Activated naive CD8-positive, alpha-beta T cell treated with anti-CD3 and anti-CD28 coated beads, Interleukin-2, amount 50 U/mL, for 16 hours (primary cell): ENCODE measurements at places on chromosomes 6 and 20.

- no peak for DNase-seq
Measured at GRCh38 chr6:124064317-124065113, 260.9 kb downstream of the NKAIN2 start.

DNA sequence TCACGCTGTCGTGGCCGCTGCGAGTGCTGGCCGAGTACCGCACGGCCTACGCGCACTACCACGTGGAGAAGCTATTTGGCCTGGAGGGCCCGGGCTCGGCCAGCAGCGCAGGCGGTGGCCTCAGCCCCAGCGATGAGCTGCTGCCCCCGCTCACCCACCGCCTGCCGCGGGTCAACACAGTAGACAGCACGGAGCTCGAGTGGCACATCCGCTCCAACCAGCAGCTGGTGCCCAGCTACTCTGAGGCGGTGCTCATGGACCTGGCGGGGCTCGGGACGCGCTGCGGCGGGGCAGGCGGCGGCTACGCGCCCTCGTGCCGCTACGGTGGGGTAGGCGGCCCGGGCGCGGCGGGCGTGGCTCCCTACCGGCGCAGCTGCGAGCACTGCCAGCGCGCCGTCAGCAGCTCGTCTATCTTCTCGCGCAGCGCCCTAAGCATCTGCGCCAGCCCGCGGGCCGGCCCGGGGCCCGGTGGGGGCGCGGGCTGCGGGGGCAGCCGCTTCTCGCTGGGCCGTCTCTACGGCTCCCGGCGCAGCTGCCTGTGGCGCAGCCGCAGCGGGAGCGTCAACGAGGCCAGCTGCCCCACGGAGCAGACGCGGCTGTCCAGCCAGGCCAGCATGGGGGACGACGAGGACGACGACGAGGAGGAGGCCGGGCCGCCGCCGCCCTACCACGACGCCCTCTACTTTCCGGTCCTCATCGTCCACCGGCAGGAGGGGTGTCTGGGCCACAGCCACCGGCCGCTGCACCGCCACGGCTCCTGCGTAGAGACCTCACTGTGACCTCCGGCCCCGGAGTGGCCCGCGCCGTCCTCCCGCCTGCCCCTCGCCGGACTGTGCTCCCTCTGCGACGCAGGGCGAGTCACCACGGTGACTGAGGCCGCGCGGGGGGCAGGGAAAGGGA is 5.7 kb downstream of the TMEM151B start:
- DNase-seq: no peak

DNA sequence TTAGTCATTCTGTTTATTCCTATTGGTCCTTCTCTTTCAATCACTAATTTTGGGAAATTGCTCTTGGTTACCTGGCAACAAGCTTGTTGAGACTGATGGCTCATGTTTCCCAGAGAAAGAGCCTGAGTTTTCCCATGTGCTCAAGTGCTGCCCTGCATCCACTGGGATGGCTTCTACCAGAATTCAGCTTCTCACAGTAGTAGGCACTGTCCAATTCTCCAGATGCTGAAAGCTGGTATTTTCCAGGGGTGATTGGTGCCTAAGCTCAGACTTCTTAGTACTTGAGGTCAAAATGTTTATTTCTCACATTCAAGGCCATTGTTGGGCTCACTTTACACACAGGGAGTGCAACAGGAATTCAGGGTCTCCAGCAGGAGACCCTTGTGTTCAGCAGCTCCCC is 29.1 kb upstream of the SLC2A12 start:
- no peak for DNase-seq

- no peak for DNase-seq
Measured at GRCh38 chr20:55855052-55855451, 150.3 kb downstream of the CBLN4 start.

GRCh38 chr6:15823838-15824414 is 161.1 kb upstream of the DTNBP1 start:
- DNase-seq: no peak

- DNase-seq: no peak
Measured at GRCh38 chr20:8375898-8376297, 243.8 kb downstream of the PLCB1 start.

DNA sequence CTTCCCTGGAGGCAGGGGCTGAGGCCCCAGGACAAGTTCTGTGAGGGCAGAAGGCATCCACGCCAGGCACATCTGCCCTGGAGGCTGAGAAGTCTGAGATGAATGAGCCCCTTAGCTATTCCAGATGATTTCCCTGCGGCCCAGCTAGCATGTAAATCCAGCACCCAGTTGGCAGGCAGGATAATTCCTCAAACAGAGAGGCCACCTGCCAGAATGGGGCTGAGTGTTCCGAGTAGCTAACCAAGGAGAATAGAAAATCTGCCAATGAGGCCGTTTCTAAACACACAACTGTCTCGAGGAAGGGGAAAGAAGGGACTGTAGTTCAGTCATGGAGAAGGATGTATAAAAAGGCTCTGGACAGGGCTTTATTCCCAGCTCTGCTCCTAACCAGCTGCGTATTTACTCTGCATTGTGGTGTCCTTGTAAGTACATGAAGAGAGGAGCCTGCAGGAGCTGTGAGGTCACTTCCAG is 211.4 kb upstream of the CDYL start:
- no peak for DNase-seq

GRCh38 chr6:22073516-22074198 is 223.2 kb downstream of the PRL start:
- no peak for DNase-seq

DNA sequence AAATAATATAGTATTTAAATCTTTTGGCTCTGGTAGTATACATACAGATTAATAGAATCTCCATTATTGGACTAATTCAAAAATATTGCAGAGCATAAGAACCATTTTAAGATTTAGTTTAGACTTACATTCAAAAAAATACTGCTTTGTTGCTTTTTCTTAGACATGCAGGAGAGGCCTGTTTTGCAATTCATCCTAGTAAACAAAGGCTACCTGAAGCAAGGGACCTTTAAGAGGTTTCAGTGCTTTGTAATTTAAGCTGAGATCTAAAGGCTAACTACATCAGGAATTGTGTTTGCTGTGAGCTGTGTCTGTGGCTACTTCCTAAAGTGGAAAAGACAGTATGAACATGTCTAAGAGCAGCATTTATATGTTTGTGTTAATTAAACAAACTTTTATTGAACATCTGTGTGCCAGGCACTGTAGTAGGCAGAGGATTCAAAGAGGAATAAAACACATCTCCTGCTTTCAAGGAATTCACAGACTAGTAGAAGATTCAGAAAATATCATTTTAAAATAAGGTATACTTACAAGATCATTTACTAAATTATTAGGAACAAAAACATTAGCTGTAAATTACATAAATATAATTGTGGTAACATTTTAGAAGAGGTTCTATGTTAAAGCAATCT is 29.1 kb upstream of the CALHM6 start:
- DNase-seq: no peak

- no peak for DNase-seq
Measured at GRCh38 chr20:19320005-19320404, 107.6 kb downstream of the SLC24A3 start.

DNA sequence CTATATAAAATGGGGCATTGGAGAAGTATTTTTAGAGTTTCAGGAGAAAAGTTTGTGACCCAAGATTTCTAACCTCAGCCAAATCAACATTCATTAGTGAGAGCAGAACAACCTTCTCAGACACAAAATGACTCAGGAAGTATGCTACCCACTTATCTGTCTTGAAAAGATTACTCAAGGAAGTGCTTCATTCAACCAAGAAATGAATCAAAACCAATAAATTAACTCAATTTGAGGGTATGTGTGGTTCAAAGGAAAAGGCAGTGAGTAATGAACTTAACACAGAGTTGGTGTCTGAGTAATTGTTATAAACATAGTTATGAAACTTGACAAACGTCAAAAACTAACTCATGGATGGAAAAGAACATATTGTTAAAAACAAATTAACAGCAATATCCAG is 227.6 kb downstream of the HAO1 start:
- no peak for DNase-seq

DNA sequence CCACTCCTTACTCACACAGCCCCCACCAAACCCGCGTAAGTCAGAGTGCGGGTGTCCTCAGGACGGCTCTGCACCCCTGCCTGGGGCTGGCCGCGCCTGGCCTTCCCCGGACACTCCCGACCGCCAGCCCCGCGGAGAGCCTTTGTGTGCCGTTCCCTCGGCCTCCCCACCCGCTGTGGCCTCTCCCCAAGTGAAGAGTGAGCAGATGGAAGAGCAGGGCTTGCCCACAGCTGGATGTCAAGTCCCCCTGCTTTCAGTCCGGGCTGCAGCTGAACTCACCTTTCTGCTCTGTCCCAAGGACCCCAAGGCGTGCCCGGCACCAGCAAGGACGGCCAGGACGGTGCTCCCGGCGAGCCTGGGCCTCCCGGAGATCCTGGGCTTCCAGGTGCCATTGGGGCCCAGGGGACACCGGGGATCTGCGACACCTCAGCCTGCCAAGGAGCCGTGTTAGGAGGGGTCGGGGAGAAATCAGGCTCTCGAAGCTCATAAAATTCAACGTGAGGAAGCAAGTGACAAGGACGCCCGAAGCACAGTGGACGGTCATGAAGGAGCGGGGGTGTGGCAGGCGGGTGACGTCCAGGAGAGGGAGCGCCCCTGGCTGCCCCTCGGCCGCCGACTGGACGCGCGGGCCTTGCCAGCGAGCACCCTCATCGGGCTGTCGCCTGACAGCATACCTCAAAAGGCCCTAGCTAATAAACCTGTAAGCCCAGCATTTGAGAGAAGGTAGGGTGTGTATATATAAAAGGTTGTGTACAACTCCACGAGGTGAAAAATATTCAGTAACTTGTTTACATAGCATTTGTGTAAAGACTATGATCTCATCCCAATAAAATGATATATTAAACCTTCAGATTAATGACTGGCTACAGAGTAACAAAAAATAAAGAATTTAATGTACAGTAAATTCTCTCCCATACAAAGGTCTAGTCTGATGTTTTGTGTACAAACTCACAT is 21.1 kb downstream of the TCFL5 start:
- no peak for DNase-seq

DNA sequence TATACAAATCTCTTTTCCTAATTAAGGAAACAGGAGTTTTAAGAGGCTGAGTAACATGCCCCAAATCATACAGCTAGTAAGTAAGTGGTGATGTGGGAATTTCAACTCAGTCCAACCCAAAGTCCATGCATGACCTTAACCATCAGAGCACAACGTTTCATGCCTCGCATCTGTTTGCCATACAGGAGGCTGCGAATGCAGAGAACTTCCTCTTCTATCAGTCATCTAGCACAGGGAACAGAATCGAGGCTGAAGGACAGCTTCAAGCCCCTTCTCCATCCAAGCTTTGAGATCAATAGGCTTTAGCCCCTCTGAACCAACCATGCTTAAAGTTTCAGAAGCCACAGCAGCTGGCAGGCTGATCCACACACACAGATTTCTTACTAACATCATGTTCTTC is 113.2 kb downstream of the MAFB start:
- no peak for DNase-seq

DNA sequence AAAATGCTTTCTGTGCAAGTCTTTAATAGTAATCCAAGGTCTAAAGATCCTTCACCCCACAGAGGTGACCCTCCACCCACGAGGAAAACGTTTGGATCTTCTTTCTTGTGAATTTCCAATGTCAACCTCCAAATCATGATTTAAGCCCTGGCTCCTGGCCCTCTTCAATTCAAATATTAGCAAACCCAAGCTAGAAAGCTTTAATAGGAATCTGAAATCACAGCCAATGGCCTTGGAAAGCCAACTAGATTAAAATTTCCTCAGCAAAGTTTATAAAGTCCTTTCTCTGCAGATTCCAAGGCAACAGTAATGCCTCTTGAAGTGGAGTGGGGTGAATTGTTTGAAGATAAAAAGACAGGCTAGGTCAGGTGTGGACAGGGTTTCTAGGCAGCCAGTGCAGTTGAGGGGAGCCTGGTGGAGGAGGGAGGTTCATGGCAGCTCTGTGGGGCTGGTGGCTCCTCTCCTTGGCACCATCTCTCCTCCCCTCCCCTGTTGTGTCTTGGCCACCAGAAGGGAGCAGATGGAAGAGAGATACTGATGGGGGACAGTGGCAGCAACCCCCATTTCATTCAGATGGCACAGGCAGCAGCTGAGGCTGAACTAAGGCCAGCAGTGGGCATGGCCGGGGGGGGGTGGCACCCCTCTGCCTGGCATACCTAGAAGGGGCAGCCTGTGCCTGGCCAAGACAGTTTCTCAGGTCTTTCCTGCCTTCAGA is 12.0 kb upstream of the UQCC2 start:
- no peak for DNase-seq

GRCh38 chr6:120871416-120872261 is 462.6 kb downstream of the TBC1D32 start:
- DNase-seq: no peak
